ENCODE measurements at places on chromosomes 1 and 21. TPM values are rescaled to one million over a fixed set of nuclear protein-coding genes. Genes with fewer than 3 reads are reported as not detected.

DNA sequence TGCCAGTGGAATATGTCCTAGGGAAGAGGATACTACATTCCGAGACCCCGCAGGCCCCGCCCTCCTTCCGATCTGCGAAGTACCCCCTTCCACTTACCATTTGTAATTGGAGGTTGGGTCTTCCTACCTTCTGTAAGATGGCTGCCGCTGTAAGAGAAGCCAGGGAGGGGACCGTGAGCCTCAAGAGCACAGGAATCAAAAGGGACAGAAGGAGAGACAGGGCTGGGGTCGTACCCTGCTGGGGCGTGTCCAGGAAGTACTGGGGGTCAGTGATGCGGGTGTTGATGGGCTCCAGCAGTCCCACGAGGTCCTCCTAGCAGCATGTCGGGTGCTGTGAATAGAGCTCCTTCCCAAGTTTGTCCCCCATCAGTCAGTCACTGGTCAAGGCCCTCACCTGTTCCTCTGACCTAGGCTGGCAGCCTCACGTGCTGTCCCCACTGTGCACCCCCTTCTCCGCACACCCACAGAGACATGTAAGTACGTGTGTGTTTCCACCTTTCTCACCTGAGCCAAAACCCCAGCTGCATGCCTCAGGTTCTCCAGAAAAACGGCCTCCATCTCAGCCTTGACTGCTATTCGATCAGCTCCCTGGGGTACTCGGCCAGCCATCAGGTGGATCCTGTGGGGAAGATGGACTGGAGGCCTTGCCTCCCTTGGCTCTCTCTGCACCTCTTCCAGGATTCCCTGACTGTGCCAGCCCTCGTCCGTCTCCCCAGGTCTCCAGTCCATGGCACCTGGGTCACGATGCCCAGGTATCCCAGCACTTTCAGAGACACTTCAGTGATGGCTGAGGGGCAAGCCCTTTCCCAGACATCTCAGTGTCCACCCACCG, 1.8 kb downstream of the HYI start:
- H3K36me3 ChIP-seq, result peaks cover 45% of the 10 kb centered on the region
- H3K27me3 ChIP-seq, result no peaks in the 10 kb centered on the region
- no peak overlapping the region for H3K27ac ChIP-seq
- DNase-seq, result no peak

GRCh38 chr21:40766381-40766780, 80.6 kb downstream of the DSCAM start:
- H3K36me3 ChIP-seq, result no peaks in the 10 kb centered on the region
- no peaks in the 10 kb centered on the region for H3K4me1 ChIP-seq
- no peak overlapping the region for H3K27ac ChIP-seq
- no peak overlapping the region for H3K4me3 ChIP-seq

- H3K27ac ChIP-seq, result no peak overlapping the region
- DNase-seq, result no peak
- no peaks in the 10 kb centered on the region for H3K27me3 ChIP-seq
- H3K4me3 ChIP-seq, result no peak overlapping the region
Measured at GRCh38 chr1:82330330-82330729, 529.6 kb downstream of the ADGRL2 start.

- no peak overlapping the region for H3K27ac ChIP-seq
- H3K4me1 ChIP-seq, result peaks cover under 1% of the 10 kb centered on the region
- H3K4me3 ChIP-seq, result no peak overlapping the region
- no peaks in the 10 kb centered on the region for H3K27me3 ChIP-seq
- DNase-seq, result no peak
Measured at GRCh38 chr1:101907264-101907663, 89.5 kb downstream of the OLFM3 start.

DNA sequence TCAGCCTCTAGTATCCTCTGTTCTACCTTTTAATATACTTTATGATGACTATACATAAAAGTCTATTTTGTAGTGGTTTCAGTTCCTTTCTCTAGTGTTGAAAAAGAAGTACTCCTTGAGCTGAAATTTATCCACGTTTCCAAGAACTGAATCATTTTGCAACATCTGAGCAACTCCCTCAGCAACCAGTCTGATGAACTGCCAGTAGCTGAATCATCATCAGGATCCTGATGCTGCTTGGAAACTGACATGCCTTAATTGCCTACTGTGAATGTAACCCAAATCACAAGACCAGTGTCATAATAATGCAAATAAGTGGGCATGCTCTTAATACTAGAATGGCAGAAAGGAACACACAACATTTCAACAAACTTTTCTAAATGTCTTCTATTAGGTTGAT, 103.3 kb downstream of the CYYR1 start:
- no peak overlapping the region for H3K4me3 ChIP-seq
- no peaks in the 10 kb centered on the region for H3K27me3 ChIP-seq
- peaks cover 12% of the 10 kb centered on the region for H3K4me1 ChIP-seq
- H3K27ac ChIP-seq, result no peak overlapping the region

DNA sequence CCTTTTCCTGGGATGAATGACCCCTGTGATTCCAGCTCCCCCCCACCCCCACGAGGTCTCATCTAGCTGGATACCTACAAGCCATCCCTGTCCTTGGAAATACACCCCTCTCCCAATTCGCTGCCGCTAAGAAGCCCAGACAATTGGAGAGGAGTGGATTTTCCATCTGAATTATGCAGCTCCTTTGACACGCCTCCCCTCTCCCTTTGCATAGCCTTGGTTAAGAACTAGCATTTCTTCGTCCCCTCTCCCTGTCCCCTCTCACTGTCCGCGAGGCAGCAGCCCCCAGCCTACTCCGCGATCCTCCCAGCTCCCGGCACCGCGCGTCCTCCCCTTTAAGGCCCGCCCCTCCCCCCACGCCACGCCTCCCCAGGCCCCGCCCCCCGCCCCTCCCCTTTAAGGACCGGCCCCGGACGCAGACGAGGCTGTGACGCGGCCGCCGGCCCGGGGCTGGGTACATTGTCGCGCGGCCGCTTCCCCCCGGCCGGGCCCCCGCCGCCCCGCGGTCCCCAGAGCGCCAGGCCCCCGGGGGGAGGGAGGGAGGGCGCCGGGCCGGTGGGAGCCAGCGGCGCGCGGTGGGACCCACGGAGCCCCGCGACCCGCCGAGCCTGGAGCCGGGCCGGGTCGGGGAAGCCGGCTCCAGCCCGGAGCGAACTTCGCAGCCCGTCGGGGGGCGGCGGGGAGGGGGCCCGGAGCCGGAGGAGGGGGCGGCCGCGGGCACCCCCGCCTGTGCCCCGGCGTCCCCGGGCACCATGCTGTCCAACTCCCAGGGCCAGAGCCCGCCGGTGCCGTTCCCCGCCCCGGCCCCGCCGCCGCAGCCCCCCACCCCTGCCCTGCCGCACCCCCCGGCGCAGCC, at the start of gene MAPKAPK2:
MAPKAPK2 (plus strand) TSS at position 428 of the 856 bp plus-strand sequence; CDS start at position 753, 325 bp downstream.
- peaks cover 53% of the 10 kb centered on the region for H3K4me1 ChIP-seq
- H3K27me3 ChIP-seq, result no peaks in the 10 kb centered on the region
- H3K36me3 ChIP-seq, result no peaks in the 10 kb centered on the region

The ANKRD35 gene
- polyA plus RNA-seq, result 0.40 TPM

The MROH9 gene
- not detected for polyA plus RNA-seq

GRCh38 chr1:207202480-207202879, 98.4 kb downstream of the C4BPA start:
- H3K36me3 ChIP-seq, result no peaks in the 10 kb centered on the region
- H3K4me1 ChIP-seq, result peaks cover 26% of the 10 kb centered on the region
- no peak overlapping the region for H3K27ac ChIP-seq
- no peaks in the 10 kb centered on the region for H3K27me3 ChIP-seq

DNA sequence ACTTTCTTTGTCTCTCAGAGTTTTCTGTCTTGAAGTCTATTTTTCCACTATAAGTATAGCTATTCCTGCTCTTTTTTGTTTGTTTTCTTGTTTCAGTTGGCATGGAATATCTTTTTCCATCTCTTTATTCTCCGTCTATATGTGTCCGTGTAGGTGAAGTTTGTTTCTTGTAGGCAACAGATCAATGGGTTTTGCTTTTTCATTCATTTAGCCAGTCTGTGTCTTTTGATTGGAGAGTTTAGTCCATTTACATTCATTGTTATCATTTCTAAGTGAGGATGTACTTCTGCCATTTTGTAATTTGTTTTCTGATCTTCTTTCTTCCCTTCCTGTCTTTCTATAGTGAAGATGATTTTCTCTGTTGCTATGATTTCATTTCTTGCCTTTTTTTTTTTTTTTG, 132.5 kb upstream of the GPR52 start:
- DNase-seq, result no peak
- H3K36me3 ChIP-seq, result no peaks in the 10 kb centered on the region
- no peak overlapping the region for H3K27ac ChIP-seq
- no peaks in the 10 kb centered on the region for H3K4me1 ChIP-seq
- no peak overlapping the region for H3K4me3 ChIP-seq

Data from CD14-positive monocyte (primary cell).